ENCODE measurements at places on chromosomes 11 and 22.

DNA sequence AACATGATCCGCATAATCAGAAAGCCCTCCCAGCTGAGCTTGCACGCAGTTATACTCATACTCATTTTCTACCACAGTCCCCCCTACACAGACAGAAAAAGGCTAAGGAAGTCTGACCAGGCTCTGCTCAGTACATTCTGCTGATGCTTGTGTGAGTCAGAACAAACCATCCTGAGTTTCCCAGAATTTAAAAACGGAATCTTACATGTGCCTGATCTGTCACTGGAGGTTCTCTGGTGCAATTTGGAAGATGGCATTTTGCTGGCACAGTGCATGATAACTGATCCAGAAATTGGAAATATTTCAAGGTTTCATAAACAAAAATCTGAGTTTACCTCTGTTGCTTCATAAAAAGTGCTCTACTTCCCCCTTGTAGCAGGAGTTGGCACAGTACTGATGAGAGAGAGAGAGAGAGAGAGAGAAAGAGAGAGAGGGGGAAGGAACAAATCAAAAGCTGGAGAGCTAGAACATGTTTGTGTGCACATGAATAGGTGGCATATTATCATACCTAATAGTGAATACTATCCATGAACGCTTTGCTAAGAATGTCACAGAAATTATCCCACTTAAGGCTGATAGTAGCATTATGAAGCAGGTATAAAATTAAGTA, 1085.3 kb downstream of the DLG2 start:
- DNase-seq, result peak; percentile 15

- no peak for DNase-seq
Observed at GRCh38 chr11:8341996-8342395, 78.3 kb upstream of the LMO1 start.

- DNase-seq, result no peak
Observed at GRCh38 chr11:19834771-19835170, 122.1 kb downstream of the NAV2 start.

- no peak for DNase-seq
Observed at GRCh38 chr22:22076361-22076760, 93.8 kb upstream of the TOP3B start.

DNA sequence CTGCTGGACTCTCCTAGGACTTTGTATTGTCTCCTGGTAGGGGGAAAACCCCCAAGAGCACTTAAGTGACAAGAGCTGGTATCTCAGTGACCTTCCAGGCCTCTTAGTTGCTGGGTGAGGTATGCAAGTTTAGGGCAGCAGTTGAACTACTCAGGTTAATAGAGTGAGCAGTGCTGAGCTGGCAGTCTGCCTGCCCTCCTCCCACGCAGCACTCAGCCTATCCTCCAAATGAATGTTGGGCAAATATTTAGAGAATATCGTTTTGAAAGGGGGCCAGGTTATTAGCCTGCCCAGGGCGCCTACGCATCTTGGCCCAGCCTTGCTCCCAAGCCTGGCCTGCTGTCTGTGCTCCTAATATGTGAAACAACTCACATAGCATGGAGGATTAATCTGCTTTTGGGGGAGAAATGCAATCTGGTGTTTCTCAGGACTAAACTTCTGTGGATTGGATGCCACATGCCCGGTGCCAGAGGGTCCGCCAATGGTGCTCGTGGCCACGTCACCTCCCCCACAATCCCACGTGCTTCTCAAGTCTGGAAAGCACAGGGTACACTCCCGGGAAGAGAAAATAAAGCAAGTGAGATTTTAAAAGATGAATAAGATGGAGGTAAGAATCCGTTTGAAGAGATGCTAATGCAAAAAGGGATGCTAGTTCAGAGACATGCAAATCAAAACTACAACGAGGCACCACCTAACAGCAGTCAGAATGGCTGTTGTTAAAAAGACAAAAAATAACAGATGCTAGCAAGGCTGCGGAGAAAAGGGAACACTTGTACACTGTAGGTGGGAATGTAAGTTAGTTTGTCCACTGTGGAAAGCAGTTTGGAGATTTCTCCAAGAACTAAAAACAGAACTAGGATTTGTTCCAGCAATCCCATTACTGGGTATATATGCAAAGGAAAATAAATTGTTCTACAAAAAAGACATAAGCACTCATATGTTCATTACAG, 67.7 kb downstream of the SPON1 start:
- no peak for DNase-seq

DNA sequence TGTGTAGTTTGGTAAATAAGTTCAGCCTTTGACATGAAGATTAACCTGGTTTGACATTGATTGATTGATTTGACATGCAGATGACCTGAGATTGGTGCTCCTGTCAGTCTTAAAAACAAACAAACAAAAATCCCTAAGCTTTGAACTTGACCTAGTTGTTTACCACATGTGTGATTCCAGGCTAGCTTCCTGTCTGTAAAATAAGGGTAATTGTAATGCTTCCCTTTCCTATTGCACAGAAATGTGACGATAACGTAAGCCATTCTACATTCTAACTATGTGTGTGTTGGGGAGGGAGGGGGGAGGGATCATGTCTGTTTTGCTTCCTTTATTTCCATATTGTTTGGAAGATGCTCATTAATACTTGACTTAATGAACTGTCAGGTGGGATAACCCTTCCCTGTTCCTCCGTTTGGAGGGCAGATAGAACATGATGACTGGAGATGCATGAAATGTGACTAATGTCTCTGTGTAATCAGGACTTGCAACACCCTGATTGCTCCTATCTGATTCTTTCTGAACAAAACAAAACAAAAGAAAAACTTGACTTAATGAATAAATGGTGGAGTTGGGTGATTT, 106.1 kb upstream of the CLMP start:
- no peak for DNase-seq

DNA sequence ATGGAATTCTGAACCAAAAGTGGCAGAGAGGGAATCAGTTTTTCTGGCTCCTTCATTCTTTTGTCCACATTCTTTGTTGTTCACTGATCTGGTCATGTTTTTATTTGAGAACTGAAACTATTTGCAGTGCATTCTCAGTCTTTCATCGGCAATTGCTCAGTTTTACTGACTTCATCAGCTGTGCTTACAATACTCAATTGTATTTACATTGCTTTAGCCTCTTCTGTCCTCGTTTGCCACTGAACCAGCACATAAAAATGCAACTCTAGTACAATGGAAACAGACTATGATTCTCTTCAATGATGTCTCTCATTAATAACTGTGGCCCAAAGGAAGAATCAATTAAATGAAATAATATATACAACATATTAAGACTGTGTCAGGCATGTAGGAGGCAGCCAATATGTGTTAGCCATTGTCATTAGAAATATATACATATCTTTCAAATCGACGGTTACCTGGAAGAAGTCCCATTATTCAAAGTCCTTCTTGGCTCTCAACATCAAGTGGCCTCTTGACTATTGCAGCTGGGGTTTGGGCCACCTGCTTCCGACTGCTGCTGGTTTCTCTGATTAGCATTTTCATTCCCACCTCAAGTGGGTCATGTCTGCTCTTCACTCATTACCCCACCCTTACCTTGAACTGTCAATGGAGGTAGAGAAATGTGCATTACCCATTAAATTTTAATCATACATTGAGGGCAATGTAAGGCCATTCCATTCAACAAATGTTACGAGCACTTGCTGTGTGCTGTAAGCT, 600.1 kb downstream of the INSC start:
- DNase-seq, result no peak

GRCh38 chr11:76269661-76270261, 63.5 kb upstream of the WNT11 start:
- no peak for DNase-seq

GRCh38 chr11:35541621-35542375, 16.4 kb upstream of the PAMR1 start:
- no peak for DNase-seq

GRCh38 chr11:65911682-65912568, 6.9 kb downstream of the C11orf68 start:
- peak; percentile 60 for DNase-seq

GRCh38 chr22:41286639-41287091, 678 bp upstream of the RANGAP1 start:
- DNase-seq, result peak; percentile 32

- DNase-seq, result no peak
Observed at GRCh38 chr11:85803303-85803702, 7.6 kb downstream of the SYTL2 start.

GRCh38 chr11:71342951-71343827, 90.8 kb upstream of the SHANK2 start:
- peak; percentile 46 for DNase-seq

DNA sequence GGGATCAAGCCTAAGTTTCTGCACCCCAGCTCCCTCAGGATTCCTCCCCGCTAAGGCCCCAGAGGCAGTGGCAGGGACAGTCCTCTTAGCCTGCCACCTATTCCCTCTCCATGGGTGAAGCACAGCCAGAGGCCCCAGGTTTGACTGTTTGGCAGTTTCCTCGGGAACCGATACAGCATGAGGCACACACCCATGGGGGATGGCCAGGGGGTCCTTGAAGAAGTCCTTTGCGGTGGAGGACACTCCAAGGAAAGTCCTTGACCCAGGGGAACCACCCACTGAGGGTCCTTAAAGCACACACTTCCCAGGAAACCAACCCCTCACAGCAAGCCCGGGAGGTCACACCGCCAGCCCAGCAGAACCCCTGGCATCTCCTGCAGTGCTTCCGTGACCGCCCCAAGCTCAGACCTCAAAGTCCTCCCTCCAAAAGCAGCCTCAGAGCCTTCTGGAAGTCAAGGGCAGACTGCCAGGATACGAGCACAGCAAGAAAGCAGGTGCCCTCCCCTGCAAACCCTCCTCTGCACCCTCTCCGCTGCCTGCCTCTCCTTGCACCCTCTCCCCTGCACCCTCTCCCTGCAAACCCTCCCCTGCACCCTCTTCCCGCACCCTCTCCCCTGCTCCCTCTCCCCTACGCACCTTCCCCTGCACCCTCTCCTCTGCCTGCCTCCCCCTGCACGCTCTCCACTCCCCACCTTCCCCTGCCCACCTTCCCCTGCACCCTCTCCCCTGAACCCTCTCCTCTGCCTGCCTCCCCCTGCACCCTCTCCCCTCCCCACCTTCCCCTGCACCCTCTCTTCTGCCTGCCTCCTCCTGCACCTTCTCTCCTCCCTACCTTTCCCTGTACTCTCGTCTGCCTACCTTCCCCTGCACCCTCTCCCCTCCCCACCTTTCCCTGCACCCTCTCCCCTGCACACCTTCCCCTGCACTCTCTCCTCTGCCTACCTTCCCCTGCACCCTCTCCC, 1.4 kb downstream of the SIGIRR start:
- DNase-seq, result no peak
